ENCODE measurements at places on chromosomes 2 and 18.

DNA sequence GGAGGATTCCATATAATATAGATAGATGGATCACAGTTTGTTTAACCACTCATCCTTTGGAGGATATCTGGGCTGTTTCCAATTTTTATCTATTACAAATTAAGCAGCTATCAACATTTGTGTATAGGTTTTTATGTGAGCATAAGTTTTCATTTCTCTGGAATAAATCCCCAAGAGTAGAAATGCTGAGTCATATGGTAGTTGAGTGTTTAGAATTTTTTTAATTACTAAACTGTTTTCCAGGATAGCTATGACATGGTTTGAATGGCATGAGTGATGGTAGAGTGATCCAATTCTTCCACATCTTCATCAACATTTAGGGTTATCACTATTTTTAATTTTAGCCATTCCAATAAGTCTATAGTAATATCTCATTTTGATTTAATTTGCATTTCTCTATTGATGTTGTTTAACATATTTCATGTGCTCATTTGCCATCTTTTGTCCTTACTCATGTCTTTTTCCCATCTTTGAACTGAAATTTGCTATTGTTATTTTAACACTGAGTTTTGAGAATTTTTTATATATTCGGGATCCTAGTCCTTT, 31.4 kb downstream of the ABCB11 start:
- no peak for DNase-seq

DNA sequence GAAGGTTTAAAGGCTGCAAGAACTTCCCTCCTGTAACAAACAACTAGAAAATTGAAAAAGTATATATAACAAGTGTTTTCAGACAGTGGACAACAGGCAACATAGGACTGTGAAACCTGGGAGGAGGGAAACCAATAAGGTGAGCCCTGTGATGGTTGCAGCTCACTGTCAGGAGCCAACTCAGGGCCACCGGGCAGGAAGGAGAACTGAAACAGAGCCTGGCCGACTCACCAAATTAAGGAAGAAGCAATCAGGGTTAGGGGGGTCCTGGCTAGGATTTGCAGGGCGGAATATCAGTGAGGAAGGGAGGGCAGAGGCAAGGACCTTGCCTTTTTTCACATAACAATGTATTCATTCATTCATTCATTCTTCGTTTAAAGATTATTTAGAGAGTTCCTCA, 21.8 kb upstream of the CNRIP1 start:
- DNase-seq: peak; percentile 21

DNA sequence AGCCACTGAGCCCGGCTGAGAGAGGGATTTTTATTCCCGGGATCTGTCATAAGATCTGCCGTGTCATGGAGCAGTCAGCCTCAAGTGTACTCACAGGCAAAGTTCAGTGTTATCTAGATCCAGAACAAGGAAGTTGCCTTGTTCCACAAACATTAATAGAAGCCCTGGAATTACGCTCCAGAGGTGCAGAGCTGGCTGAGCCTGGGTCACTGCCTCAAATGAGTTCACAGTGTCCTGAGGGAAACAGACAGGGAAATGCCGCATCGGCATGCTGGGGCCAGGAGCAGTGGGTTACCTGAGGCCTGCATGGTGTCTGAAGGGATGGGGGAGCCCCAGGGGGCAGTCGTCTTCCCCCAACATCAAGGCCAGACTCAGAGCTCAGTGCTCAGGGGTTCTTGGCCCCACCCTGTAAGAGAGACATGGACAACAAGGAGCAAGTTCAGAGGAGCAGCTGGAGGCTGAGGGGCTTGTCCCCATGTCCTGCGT, 42.7 kb upstream of the ODC1 start:
- DNase-seq: no peak

DNA sequence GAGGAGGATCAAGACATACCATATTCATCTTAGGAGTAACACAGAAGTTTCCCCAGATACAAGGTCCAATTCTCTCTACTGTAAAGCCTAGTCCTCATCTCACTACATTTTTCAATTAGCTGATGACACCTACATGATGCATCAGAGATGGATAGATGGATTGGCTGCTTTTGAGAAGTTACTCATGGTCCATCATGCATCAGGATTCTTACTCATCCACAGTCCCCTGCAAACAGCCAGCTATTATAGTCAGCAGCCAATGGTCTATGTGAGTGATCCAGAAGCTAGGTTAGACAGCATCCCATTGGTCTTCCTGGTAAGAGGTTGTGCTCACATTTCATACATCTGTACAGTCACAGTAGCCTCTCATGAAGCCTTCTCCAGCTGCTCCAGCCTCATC, 154.5 kb upstream of the NRP2 start:
- no peak for DNase-seq

GRCh38 chr2:121532894-121533293, 2.2 kb downstream of the RNU4ATAC start:
- no peak for DNase-seq

DNA sequence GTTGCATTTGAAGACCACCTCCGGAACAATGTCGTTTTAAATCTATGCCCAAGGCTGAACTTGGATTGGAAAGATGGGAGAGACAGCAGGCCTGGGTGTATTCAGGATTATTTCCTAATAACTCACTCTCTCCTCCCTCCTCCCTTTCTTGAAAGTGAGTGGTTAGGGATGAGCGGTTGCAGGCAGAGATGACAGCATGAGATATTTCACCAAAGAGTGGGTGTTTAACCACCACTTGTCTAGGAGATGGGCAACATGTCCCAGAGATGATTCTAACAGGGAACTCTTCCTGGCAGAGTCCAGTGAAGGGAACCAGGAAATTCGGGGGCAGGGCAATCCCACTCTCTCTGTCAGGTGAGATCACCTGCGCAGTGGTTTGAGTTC, 123.2 kb downstream of the KCTD1 start:
- DNase-seq: no peak

DNA sequence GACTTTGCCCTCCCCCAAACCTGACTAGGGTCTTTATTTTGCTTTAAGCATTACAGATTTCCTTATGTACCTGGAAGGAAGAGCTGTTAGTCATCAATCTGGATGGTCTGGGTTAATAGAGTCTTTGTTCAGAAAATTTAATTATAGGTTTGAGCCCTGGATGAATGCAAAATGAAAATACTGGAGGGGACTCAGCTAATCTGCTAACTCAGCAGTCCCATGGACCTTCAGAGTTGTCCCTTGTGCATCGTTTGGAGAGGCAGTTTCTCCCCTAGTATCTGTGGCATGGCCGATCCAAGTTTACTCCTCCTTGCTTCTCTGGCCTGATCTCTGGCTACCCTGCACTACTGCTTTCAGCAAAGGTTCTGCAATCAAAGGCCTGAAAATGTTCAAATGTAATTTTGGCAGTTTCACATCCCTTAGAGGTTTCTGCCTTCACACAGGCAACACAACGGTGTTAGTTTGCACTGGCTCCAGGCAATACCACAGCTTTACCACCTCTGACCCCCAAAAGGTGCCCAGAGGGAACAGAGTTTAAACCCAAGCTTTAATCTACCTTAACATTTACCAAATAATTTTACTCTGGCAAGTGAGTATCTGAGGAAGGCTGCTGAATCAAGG, 134.3 kb downstream of the THADA start:
- peak; percentile 66 for DNase-seq

GRCh38 chr2:146994246-146994645, 850.6 kb upstream of the ACVR2A start:
- DNase-seq: no peak

DNA sequence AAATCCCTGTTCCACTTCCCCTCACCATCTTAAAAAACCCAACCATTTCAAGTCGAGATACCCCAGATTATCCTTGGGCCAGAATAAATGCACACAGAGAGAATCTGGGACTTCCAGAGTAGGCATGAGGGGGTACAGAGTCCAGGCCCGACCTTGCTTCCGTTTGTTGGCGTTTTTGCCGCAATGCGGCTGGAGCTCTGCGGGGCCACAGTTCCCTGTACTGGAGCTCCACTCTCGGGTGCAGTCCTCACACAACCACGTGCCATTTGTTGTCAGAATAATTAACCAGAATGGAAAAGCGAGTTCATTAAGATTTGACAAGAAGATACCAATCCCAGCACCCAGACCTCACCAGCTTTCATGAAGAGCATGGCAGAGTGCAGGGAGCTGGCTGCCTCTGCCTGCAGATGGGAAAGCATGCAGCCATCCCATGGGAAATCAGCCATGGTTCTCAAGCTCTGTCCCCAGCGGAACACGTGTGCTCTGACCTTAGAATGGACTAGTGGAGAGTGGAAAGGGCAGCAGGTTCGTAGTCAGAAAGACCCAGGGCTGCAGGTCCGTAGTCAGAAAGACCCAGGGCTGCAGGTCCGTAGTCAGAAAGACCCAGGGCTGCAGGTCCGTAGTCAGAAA, 472.8 kb downstream of the EIPR1 start:
- DNase-seq: no peak

DNA sequence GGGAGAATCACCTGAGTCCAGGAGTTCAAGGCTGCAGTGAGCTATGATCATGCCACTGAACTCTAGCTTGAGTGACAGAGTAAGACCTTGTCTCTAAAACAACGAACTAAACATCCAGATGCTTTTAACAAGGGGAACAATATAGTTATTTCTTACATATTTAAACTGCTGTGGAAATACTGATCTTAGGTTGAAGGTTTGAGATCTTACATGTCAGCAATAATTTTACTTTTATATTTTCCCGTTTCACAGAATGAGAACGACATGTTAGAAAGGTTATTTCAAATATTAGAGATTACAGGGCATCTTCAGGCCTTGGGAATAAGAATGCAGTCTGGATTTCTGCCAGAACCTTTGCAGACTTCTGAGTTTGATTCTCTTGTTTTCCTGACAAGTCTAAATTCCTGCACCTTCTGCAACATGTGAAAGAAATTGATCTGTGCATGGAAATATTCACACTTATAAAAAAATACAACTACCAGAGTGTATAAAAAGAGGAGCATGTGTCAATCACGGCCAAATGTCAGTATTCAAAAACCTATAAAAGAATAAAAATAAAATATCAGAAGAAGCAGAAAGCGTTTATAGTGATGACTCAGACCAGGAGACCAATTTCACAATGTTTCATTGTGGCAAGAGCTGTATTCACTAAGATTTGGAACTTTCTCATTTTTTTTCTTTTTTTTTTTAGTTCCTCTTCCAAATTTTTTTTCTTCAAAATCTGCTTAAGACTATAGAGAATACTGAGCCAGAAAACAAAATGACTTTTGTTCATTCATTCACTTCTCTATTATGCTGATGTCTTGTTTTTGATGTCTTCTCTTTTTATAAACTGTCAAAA, 29.6 kb downstream of the COLEC12 start:
- peak; percentile 91 for DNase-seq

DNA sequence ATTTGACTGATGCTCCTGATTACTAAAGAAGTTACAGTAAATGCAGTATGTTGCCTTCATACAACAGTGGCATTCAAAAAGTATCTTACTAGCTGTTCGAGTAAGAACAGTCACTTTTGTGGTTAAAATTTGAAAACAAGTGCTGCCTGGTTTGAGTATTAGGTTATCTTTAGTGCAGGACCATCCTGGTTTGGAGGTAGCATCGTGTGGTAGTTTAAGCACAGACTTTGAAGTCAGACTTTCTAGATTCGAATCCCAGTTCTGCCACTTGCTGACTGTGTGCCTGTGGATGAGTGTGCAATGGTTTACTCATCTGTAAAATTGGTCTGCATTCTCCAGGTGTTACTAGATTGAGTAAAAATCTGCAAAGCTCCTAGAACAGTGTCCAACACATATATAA, 96.8 kb downstream of the SGPP2 start:
- no peak for DNase-seq

DNA sequence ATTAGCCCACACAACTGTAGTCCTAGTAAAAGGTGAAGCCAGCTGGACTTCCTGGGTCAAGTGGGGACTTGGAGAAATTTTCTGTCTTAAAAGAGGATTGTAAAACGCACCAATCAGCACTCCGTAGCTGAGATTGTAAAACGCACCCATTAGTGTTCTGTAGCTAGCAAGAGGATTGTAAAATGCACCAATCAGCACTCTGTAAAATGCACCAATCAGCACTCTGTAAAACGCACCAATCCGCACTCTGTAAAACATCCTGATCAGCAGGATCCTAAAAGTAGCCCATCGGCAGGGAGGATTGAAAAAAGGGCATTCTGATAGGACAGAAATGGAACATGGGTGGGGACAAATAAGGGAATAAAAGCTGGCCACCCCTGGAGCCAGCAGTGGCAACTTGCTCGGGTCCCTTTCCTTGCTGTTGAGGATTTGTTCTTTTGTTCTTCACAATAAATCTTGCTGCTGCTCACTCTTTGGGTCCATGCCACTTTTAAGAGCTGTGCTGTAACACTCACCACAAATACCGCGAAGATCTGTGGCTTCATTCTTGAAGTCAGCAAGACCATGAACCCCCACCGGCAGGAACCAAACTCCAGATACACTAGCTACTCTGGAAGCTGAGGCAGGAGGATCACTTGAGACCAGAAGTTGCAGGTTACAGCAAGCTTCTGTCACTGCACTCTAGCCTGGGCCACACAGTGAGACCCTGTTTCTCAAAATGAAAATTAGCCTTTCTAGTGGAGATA, 102.6 kb downstream of the HS6ST1 start:
- no peak for DNase-seq

GRCh38 chr2:142682528-142682927, 194.9 kb upstream of the KYNU start:
- peak; percentile 59 for DNase-seq

- DNase-seq: peak; percentile 13
These were observed 57.1 kb downstream of the ST3GAL5 start for GRCh38 chr2:85831735-85832134.

GRCh38 chr2:216159646-216160045, 50.5 kb downstream of the XRCC5 start:
- DNase-seq: peak; percentile 7

GRCh38 chr2:235744161-235744560, 250.3 kb downstream of the AGAP1 start:
- no peak for DNase-seq

DNA sequence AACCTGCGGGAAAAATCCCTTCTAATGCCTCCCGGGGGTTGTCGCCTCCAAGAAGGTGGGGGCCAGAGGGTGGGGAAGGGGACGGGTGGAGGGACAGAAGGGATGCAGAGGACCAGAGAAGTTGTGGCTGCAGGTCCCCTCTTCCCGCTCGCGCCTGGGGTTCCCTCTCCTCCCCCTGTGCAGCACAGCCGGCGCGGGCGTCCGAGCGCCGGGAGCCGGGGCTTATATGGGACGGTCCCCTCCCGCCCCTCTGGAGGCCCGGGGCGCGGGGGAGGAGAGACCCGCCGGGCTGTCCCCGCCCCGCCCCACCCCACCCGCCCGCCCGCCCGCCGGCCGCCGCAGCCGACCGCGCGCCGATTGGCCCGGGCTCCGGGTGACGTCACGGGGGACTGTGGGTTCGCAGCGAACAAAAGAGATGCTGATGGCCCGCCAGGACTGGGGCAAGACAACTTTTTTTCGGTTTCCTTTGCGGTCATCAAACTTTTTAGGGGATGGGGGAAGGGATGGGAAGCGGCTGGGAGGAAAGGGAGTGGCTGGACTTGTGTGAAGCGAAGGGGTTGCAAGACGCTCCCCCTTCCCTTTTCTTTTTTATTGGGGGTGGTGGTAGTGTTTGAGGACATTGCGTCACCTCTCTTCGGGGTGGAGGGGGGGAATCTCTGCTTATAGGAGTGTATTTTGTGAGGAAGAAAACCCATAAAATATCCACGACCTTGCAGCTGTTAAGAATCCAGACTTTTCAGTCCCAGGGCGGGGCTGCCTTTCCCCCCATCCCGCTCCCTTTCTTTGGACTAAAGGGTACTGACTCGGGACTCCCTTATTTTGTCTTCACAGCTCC, at the start of gene FN1:
Gene FN1, minus strand, starts transcription at position 199 of the 835 bp plus-strand sequence. CDS start 266 bp downstream, outside the sequence.
- DNase-seq: peak; percentile 86

GRCh38 chr2:45024600-45025291, 15.5 kb upstream of the SIX2 start:
- no peak for DNase-seq

GRCh38 chr2:49812730-49813129, 658.4 kb upstream of the FSHR start:
- DNase-seq: no peak
